ENCODE measurements at places on chromosomes 4 and X.

GRCh38 chr4:120718979-120719566 is 203.5 kb downstream of the PRDM5 start:
- peak; percentile 48 for DNase-seq

DNA sequence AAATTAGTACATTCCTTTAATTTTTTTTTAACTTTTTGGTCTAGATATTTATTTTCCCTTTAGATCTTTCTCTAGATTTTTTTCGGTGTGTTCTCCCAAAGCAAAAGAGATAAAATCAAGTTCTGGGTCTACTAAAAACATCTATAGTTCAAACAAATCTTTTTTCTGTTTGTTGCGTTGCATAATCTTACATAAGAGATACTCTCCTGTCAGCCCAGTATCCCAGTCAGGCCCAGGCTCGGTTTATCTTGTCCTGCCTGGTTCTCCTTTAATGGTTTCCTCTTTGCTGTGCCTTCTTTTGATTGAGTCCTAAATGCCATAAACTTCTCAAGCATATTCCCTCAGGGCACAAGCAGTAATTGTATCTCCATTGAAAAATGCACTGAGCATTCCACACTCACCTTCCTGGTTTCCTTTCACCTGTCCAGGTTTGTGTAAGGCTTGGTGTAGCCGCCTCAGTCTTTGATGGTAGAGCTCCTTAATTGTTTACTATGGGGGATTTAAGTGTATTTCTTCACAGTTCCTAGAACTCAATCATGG is 104.9 kb downstream of the TMEM131L start:
- DNase-seq: no peak

GRCh38 chr4:184329659-184330400 is 112.2 kb upstream of the ENPP6 start:
- DNase-seq: no peak

GRCh38 chr4:139137763-139138162 is 39.3 kb downstream of the ELF2 start:
- DNase-seq: no peak
